Hematopoietic multipotent progenitor cell treated with erythropoietin and hydrocortisone succinate and interleukin-3 and kit ligand, for 15 days (in vitro differentiated cells): ENCODE measurements at places on chromosomes 5 and 9.

DNA sequence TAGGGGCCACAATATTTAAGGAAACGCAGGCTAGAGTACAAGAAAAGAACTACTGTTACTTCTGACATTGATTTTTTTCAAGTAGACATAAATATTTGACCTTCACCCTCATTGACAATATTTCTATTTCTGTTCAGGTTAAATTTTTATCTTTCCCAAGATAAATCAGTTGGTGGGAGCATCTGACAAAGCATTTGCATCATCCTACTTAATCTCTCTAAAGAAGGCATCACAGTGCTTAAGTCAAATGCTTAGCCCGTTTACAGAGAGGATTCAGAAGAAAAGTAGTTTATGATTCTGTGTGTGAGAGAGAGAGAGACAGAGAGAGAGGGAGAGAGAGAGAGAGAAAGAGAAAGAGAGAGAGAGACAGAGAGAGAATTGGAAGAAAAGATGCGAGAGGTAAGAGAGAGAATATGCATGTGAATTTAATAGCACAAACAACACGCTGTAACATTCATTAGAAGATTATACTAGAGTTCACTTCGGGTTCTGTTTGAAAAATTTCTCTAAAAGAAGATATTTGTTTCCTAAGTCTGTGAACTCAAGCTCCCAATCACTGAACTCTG is 1093.3 kb upstream of the CDH6 start:
- DNase-seq, result no peak

GRCh38 chr9:80866121-80866520 is 823.2 kb downstream of the TLE1 start:
- no peak for DNase-seq

- DNase-seq, result peak; percentile 9
Measured at GRCh38 chr9:93826209-93826608, 128.9 kb downstream of the BARX1 start.

DNA sequence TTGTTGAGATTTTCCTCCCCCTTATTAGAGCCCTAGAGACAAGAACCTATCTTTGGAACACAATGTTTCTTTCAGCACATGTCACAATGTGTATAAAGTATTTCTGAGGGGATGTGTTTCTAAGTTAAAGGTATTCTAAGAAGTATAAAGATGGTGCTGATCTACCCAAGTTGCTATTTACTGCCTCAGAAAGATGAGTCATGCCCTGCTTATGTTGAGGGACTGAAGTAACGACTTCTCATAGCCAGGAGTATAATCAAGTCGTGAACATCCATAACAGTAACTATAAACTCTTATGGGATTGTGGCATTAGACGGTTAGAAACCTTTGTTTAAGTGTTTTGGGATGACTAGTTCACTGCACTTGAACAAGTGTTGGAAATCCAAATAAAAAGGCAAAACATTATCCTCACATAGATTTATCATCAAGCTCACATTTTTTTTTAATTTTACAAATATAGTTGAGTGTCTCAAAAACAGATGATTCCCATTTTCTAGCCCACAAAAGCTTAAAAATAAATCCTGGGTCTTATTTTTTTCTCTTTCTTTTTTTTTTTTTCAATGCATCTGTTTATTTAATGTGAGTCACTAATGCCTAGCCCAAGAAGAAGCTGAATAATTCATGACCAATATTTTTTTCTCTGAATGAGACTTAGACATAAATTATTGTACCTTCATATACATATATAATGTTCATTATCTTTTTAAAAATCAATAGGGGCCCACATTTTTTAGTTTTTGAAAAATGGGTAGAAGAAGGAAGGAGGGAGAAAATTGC is 12.2 kb upstream of the TMEM252 start:
- DNase-seq, result no peak

- no peak for DNase-seq
Measured at GRCh38 chr5:176436656-176437055, 11.5 kb upstream of the FAF2 start.

GRCh38 chr5:59040024-59040803 is 457.3 kb downstream of the RAB3C start:
- DNase-seq, result no peak

GRCh38 chr9:118423021-118423420 is 718.8 kb downstream of the TLR4 start:
- DNase-seq, result no peak

DNA sequence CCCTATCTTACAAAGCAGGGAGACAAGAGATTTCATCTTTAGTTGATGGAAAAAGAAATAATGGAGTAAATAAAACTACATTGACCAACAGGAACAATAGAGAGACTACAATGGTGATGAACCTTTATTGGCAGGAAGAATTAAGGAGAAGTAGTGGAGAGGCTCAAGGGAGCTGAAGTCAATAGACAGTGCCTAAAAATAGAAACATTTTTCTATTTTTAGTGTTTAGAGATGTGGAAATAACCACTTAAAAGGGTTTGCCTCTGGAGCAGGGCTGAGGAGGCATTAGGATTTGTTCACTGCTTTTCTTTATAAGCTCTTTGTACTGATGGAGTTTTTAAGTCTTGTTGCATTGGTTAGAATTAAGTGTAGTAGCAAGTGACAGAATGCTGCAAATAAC is 98.4 kb upstream of the ERCC6L2 start:
- no peak for DNase-seq

- DNase-seq, result no peak
Measured at GRCh38 chr9:76143834-76144233, 250.4 kb downstream of the RFK start.

- no peak for DNase-seq
Measured at GRCh38 chr5:66362046-66362445, 217.9 kb downstream of the SREK1 start.

DNA sequence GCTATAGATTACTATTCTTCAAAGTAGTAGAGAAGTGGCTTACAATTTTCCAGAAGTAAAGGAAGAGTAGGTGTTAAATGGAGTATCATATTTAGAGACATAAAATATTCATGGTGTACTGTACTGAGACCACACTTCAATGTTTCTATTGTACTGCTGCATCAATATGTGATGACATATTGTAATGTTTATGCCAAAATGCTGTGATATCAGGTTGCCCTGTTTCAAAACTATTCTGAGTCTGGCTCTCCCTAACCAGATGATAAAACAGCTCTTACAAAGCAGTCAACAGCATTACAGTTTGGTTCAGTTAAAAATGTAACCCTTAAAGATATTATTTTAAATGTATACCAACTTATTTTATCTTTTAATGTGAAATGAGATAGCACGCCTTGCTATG is 30.8 kb upstream of the ACOT12 start:
- DNase-seq, result no peak

- no peak for DNase-seq
Measured at GRCh38 chr5:72498284-72498683, 8.9 kb downstream of the ZNF366 start.

DNA sequence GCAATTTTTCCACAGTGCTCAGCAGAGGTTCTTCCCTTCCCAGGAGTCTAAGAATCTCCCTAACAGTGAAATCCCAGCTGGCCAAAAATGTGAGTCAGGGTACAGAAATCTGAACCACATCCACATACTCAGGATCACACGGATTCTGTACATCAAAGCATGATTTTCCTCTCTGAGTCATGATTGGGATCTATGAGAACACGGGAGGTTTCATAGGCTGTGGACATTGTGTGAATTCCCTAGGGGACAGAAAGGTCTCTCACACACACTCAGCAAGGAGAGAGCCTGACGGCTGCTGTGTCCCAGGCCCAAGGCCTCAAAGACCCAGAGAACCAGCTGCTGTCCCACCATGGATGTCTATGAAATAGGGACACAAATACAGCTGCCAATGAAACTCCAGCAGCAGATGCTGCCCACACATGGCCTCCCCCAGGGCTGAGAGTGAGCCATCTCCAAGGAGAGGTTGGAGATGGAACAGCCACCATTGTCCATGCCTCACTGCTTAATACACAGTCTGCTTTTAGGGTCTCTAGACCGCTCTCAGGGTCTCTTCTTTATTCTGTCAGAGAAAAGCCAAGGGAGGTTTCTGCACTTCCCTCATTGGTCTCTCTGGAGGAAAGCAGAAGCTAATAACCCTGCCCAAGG is 102.7 kb downstream of the ADAMTS12 start:
- no peak for DNase-seq

GRCh38 chr9:14831661-14832060 is 78.6 kb downstream of the FREM1 start:
- DNase-seq, result no peak

- DNase-seq, result no peak
Measured at GRCh38 chr5:51664491-51665250, 281.4 kb downstream of the ISL1 start.

DNA sequence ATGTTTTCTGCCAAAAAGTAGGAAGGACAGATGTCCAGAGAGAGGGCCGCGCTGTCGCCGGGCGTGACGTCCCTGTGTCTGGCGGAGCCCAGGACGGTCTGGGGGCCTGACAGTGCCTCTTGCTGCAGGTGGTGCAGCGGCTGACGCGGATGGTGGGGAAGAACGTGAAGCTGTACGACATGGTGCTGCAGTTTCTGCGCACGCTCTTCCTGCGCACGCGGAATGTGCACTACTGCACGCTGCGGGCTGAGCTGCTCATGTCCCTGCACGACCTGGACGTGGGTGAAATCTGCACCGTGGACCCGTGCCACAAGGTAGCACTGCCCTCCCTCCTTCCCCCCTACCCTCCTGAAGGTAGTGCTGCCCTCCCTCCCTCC is 7.8 kb downstream of the NELFB start:
- no peak for DNase-seq

- no peak for DNase-seq
Measured at GRCh38 chr5:134968055-134968454, 348 bp downstream of the CATSPER3 start.

GRCh38 chr9:87212605-87213021 is 265.3 kb upstream of the GAS1 start:
- DNase-seq, result no peak

- DNase-seq, result no peak
Measured at GRCh38 chr5:74465724-74466123, 174.8 kb downstream of the ENC1 start.

DNA sequence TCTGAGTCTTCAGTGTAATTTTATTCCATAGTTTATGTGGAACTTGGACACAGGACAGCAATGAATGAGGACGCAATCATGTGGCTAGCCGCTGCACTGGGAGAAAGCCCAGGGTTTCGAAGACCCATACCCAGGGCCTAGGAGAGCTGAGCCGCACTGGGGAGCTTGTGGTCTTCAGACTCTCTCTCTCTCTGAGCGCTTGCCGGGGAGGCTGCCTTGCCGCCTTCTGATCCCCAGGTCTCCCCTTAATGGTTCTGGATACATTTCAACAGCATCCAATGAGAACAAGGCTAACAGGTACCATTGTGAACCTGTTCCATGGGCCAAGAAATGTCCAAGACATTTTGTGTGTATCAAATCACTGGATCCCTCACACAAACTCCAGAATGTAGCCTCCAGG is 383.4 kb downstream of the ICE1 start:
- no peak for DNase-seq

GRCh38 chr5:149425729-149426128 is 46.6 kb upstream of the IL17B start:
- DNase-seq, result no peak

GRCh38 chr5:40400245-40400644 is 279.5 kb upstream of the PTGER4 start:
- DNase-seq, result no peak

GRCh38 chr9:14660721-14661120 is 32.5 kb downstream of the ZDHHC21 start:
- no peak for DNase-seq

DNA sequence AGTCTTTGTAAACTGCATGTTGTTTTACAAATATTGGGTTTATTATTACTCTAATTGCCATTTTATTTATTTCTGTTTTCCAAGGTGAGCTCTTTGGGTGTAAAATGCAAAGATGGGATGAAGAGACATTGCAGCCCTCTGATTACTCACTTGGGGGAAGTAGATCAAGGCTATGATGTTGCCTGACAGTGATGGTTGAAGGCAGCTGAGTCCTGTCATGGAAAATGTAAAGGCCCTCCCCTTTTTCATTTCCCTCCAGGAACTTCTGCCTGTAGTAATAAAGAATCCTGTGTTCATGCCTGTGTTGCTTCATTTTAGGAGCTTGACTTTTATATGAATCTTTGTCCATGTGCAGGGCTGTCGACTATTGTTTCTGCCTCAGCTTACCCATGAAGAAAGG is 605.4 kb upstream of the CLINT1 start:
- no peak for DNase-seq

DNA sequence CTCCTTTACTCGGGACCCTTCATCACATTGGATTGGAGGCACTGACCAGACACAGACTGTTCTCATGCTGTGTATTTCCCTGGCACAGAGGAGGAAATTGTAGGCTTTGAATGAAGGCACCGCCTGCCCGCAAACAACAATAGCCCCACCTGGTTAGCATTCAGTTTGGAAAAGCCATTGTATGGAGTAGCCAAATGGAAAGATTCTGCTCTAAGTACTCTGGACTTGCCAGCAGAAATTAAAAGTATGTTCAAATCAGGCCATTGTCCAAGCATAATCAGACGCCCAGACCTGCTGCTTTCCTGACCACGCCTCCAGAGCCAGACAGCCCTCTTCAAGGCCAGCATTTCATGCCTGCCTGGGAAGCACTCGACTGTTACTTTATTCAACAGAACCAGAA is 8.0 kb upstream of the SEMA4D start:
- no peak for DNase-seq

DNA sequence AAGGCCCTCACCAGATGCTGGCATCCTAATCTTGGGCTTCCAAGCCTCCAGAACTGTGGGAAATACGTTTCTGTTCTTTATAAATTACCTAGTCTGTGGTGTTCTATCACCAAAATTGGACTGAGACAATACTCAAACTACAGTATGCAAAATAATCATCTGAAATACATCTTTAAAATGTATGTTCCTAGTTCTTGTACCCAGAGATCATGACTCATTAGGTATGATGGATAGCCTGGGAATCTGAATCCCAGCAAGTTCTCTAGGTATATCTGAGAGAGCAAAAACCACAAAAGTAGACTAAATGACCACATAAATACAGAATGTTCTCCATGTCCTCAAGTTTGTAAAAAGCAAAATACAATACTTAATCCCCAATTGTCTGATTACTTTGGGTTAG is 166.3 kb downstream of the YIPF5 start:
- DNase-seq, result no peak

- DNase-seq, result no peak
Measured at GRCh38 chr9:118961857-118962256, 407.4 kb downstream of the BRINP1 start.

- no peak for DNase-seq
Measured at GRCh38 chr9:18045326-18045725, 428.6 kb upstream of the ADAMTSL1 start.

- no peak for DNase-seq
Measured at GRCh38 chr9:79362100-79363081, 209.4 kb upstream of the TLE4 start.

- peak; percentile 52 for DNase-seq
Measured at GRCh38 chr9:130689937-130690700, 3.5 kb upstream of the EXOSC2 start.

- DNase-seq, result no peak
Measured at GRCh38 chr9:69584759-69585158, 87.4 kb downstream of the APBA1 start.
